Left ventricle myocardium superior (tissue), 1 donor: ENCODE measurements at places on chromosomes 3 and 15. TPM values are rescaled to one million over a fixed set of nuclear protein-coding genes. Genes with fewer than 3 reads are reported as not detected.

- peak; percentile 50 for DNase-seq
Observed at GRCh38 chr15:22887157-22887951, 48.9 kb downstream of the NIPA2 start.

- DNase-seq = no peak
Observed at GRCh38 chr15:76674883-76675282, 230.3 kb downstream of the SCAPER start.

PTPN9 gene
- 6.6 TPM for total RNA-seq

- peak; percentile 48 for DNase-seq
Observed at GRCh38 chr15:73922186-73923151, 3.8 kb upstream of the LOXL1 start.

- no peak for DNase-seq
Observed at GRCh38 chr3:111915905-111916304, 56.8 kb downstream of the PHLDB2 start.
